ENCODE measurements at places on chromosomes 11 and 22.

DNA sequence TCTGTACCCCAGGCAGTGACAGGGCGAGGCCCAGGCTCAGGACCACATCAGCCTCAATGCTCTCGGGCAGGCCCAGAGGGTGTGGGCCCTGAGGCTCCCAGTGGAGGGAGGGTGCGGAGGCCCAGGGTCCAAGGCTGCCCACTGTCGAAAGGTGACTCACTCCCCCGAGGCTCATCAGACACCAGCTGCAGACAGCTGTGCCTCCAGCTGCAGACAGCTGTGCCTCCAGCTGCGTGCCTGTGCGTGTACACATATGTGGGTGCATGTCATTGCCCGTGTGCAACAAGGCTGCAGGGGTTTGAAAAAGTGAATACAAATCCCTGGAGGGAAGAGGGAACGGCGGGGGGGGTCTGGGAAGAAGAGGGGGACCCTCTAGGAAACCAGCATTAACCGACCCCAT, 134.3 kb downstream of the BRD1 start:
- DNase-seq: no peak

DNA sequence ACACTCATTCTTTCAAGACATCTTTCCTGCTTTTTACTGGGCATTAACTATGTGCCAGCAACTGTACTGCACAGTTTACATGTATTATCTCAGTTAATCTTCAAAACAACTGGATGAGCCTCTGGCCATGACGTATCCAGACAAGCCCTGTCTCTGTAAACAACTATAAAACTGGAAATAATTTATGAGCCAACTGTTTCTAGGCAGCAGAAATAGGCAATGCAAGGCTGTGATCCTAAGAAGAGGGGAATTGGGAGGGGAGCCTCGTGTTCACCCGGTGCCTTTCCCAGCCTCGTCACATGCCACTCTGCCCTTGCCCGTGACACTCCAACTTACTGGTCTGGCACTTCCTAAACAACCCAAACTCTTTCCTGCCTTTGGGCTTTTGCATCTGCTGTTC, 82.8 kb downstream of the FBXO7 start:
- no peak for DNase-seq

DNA sequence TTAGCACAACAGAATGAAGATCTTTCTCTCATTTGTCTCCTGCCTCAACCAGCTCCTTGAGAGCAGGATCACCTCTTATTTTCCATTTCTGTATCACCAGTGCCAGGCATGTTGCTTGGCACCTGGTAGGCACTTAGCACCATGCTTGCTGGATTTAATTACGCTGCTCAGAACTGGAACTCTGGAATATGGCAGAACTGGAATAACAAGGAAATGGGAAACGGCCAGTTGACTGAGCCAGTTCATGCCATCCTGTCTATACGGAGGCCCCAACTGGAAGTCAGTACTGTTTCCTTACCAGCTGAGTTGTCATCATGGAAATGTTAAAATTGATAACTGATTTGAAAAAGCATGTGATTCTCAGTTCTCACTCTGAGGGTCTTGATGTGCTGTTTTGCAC, 69.5 kb upstream of the YWHAH start:
- no peak for DNase-seq

- DNase-seq: no peak
These were observed 389.1 kb downstream of the NXPE2 start for GRCh38 chr11:115067471-115067870.

- DNase-seq: no peak
These were observed 13.5 kb upstream of the SORL1-AS1 start for GRCh38 chr11:121466063-121466794.

All from GF-D8 (cell line).